Stimulated activated CD8-positive, alpha-beta memory T cell treated with anti-CD3 and anti-CD28 coated beads, Interleukin-7, amount 100 ng/mL, for 1 hour (primary cell): ENCODE measurements at places on chromosomes 5 and 9.

- peak; percentile 32 for DNase-seq
Observed at GRCh38 chr9:134099123-134099761, 31.4 kb upstream of the BRD3 start.

DNA sequence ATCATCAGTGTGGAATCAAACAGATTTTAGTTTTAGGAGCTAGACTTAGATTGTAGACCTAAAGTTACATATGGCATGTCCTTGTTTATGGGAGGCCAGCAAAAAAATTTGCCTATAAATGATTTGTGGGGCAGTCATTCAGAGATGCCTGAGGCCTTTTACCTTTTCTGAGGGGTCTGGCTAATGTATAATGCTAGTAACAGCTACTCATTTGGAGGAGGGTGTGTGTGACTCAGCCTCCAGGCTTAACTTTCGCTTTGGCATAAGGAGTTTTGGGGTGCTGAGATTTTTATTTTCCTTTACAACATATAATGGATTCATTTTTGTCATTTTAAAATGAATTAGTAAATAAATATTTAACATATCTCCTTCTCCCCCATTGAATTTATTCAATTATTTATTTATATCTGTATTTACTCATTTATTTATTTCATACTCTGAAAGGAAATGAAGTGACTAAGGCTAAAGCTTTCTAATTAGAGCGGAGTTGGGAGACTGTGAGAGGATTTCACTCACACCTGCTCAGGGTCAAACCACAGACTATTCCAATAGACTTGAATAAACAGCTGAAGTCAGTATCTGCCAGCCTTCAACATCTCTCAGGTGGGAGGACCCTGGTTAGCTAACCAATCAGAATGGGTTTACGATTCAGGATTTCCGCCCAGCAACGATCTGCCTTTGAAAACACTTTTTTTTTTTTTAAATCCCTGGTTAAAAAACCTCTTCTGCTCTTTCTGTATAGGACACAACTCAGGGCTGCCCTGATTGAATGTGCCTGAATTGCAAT, 487.5 kb upstream of the SGCD start:
- DNase-seq: no peak

- no peak for DNase-seq
Observed at GRCh38 chr5:173735184-173735583, 118.7 kb upstream of the BOD1 start.

- no peak for DNase-seq
Observed at GRCh38 chr5:17187011-17187785, 30.2 kb upstream of the BASP1 start.

DNA sequence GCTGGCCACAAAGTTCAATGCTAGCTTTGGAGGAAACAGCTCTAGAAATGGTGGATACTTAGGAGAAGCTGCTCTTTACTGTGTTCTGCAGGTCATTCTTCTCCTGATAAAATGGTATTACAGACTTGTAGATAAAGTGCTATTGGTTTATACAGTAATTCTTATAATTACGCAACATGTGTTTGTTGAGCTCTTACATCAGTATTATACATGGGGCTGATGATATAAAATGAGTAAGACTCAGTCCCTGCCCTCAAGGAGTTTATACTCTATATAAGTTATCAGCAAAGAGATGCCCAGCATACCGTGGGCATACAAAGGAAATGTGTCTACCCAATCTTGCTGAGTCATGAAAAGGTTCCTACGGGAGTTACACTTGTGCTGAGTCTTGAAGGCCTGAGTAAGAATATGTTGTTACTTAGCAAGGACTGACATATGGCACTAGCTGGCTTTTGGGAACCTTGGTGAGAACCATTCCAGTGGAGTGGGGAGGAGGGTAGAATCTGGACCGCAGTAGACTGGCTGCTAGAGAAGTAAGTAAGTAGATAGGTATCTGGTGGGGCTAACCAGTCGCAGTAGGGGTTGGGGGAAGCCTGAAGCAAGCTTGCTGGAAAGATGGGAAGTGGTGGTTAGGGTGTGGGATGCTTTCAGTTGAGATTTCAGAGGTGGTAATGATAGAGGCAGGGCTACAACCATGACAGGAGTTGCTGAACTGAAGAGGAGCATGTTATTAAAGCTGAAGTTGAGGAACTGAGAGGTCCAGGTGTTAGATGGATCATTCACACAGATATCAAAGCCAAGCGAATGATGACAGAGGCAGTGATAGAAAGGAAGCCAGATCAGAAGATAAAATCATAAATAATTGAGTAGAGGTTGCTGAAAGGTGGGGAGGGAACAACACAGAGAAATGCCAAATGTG, 11.1 kb upstream of the TTC23L start:
- DNase-seq: no peak

- no peak for DNase-seq
Observed at GRCh38 chr5:78320401-78320800, 25.9 kb upstream of the AP3B1 start.

DNA sequence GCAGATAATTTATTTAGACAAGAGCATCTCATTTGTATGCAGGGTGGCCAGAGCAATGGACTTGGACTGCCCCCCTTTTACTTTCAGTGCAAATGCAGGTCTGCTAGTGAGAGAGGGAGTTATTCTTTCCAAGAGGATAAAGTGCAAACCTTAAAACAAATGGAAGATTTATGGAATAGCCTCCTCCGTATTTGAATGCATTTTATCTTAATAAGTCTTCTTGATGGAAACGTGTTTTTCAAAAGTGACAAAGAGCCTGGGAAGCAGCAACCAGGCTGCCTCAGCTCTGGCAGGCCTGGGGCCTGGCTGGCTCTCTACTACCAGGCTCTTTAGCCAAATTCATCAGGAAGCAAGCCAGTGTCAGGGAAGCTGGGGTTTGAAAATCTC, 6.8 kb downstream of the NR2F1 start:
- no peak for DNase-seq

DNA sequence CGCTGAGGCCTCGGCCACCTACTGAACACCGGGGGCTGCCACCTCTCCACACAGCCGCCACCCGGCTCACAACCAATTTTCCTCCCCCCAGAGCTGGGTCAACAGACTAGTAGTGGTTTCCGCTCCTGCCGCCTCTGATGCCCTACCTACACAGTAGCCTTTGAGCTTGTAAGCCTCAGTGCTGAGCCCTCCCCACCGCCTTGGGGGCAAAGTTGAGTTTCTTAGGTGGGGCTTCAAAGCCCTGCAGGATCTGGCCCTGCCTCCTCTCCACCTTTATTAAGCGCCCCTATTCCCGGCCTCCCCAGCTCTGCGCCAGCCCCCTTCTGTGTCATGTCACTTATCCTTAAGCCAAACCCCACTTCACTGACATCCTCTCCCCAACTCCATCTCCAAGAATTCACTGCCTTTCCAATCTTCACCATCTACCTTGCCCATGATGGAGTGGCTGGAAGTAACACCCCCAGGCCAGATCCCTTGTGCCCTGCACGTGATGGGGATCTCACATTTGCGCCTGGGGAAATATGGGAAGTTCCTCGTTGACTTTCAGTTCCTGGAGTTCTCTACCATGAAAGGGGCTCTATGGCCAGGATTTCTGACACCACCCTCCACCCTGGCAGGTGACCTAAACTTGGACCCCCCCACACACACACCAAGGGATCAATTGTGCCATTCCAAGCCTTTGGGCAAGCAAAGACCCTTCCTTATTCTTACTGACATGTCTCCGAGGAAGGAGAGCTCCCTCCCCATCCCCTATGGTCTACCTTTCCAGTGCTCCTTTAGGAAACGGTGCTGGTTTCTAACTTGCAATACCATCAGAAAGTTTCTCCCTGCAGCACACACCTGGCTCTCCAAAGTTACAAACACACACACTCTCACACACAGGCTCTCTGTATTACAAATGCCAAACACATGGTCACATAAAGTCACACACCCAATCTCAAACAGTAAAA, 2.7 kb upstream of the CNTFR start:
- DNase-seq: no peak

DNA sequence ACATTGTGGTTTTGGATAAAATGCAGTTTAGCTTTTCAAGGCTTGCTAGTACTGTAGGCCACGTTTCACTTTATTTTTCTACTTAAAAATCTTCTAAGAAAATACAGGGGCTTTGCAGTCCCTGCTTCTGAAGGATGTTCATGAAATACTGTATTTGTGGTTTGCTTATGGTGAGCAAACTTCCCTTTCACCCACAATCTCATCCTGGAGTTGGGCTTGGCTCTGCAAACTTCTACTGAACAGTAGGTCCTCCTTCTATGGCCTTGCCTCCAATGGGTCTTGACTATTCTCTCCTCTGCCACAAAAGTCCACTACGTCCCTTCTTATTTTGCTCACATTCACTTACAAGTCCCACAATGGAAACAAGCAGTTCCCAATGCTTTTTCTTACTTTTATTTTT, 502.7 kb upstream of the KLF4 start:
- no peak for DNase-seq

DNA sequence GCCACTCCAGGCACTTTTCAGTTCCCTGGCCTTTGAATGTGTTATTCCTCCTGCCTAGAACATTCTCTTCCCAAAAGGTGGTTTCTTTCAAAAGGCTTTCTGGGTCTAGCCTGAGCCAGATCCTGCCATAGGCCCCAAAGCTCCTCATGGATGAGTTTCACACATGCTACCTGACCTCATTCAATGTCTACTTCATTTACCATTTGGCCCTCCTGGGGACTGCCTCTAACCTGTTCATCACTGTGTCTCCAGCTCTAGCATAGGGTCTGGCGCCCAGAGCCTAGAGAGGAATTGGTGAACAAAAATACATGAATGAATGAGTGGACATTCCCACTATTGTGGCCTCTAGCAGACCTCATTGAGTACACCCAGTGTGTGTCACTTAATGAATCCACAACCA, 5.4 kb upstream of the P4HA2 start:
- no peak for DNase-seq

- DNase-seq: no peak
Observed at GRCh38 chr9:133991964-133992779, at the start of gene VAV2. VAV2 (minus strand) TSS chr9:133992324; CDS start chr9:133992278, 46 bp downstream.

- no peak for DNase-seq
Observed at GRCh38 chr5:93658044-93658443, 75.0 kb downstream of the NR2F1 start.

- DNase-seq: no peak
Observed at GRCh38 chr9:101094686-101095085, 66.2 kb downstream of the PLPPR1 start.

DNA sequence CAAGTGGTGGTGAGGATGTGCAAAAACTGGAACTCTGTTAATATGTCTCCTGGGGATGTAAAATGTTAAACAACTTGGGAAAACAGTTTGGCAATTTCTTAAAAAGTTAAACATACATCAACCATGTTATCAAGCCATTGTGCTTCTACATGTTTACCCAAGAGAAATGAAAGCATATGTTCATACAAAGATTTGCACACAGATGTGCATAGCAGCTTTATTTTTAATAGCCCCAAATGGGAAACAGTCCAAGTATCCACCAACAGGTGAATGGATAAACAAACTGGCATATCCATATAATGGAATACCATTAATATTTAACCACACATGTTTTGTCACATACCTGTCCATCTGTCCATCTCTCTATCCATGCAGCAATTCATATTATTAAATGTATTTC, 6.2 kb downstream of the VPS13A start:
- DNase-seq: no peak

DNA sequence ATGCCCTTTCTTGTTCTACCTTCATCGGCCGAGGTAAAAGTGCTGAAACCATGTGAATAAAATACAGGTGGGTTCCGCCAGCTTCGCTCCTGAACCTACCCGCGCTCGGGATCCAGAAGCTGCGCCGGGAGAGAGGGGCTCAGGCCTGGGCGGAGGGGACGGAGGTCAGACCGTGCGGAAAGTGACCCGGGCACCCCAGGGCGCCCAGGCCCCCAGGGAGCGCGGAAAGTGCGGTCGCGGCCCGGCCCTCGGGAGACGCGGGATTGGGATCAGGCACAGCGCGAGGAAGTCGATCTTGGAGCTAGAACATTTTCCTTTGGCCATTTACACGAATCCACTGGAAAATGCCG, 329 bp downstream of the SYK start:
- no peak for DNase-seq

GRCh38 chr9:72334658-72335337, 30.2 kb downstream of the ZFAND5 start:
- DNase-seq: no peak

DNA sequence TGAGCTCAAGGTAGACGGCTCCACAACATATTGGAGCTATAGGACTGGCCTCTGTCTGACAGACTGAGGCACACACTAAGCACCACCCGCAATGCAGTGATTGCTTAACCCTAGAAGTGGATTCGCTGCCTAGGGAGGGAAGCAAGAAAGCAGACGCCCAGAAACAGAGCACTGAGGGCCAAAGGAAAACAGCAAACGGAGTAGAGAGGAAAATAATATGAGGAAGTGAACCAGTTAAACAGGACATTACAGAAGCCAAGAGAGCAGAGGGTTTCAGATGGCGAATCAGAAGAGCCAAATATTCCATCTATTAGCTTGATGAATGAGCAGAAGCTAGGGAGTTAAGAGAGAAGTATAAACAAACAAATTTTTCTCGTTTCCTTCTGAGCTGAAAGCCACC, 139.2 kb upstream of the LHFPL2 start:
- DNase-seq: no peak

DNA sequence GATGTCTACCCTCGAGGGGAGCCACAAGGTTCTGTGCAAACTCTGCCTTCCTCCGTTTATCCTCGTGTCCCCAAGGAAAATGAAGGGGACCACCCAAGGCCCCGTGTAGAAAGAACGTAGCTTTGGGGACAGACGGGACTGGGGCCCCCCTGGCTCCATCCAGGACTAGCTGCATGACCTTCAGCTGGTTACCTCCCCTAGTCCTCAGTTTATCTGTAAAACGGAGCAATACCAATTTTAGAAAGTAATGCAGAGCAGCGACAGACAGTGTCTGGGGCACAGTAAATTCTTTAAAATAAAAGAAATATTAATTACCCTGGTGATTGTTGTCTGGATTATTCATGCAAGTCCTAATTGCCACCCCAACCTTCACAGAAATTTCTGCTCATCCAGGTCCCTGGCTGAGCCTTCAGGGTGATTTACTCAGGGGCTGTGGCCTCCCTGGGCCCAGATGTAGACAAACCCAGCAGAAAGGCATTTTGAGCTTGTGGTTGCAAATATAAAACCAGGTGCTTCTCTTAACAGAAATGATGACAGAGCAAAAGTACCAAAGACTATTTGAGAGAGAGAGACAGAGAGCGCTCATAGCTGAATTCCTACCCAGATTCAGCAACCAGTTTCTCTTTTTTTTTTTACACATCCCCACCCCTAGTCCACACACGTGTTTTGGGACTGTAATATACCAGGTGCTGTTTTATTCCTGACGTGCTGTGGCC, 155.1 kb upstream of the SMIM23 start:
- DNase-seq: no peak

- DNase-seq: peak; percentile 50
Observed at GRCh38 chr9:113511856-113512761, 48.6 kb downstream of the RGS3 start.
